ENCODE measurements at places on chromosomes 12 and 14. TPM values are rescaled to one million over a fixed set of nuclear protein-coding genes. Genes with fewer than 3 reads are reported as not detected.

ACOT2 gene
- total RNA-seq: 23.6 TPM

DNA sequence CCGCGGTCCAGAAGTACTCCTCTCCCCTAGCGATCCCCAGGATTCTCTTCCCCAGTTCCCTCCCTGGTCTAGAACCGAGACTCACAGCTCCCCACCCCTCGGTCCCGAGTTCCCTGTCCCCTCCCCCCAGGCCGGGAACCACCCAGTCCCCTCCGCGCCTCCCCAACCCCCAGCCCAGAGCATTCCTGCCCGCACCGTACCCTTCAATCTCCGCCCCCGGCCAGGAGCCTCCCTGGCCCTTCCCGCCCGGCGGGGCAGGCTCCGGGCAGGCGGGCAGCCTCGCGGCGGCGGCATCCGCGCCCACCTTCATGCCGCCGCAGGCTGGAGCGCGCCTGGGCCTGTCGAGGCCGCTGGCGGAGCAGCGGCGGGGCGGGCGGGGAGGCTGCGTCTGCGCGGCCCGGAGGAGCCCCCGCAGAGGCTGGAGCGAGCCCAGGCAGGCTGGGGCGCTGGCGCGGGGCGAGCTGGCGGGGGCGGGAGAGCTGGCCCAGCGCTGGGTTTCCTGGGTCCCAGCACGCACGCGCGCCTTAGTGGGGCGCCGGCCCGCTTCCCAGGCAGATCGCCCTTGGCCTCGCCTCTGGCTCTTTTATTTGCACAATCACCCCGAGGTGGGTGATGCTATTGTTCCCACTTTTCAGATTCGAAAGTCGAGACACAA lies 22.2 kb upstream of the GPR132 start:
- H3K4me1 ChIP-seq: peaks cover 25% of the 10 kb centered on the region
- peak; percentile 31 for DNase-seq
- H3K4me3 ChIP-seq: no peak overlapping the region
- H3K27ac ChIP-seq: no peak overlapping the region

DNA sequence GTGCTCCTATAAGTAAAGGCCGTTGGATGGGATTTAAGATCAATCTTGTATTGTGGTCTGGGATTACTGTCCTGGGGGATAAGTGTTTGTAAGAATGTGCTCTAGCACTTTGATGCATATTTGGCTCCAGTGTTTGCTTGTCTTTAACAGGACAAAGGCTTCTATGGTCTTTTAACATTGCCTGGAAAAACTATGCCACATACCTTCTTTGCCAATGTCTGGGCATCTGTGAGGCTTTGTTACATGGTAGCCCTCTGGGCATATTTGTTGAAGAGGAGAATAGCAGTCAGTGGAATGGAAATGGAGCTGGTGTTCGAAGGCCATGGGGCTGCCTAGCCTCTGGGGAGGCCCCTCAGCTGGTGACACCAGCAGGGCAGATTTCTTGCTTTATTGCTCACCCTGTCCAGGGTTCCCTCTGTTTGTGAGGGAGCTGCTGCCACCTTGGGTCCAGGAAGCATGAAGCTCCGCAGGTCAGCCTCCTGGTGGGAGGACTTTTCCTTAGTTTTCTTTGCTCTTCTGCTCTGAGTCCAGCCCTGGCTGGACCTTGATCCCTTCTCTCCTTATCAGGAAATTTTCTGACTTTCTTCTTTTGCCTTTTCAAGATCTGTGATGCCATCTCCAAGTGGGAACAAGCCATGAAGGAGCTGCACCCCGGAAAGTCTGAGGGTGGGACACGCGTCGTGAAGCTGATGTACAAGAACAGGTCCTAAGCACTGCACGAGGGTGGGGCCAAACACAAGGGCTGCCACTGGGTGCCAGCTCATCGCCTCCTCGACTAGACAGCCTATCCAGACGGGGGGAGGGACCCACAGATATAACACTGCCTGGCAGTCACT lies 19.5 kb downstream of the PIGH start:
- H3K27ac ChIP-seq: no peak overlapping the region
- no peaks in the 10 kb centered on the region for H3K4me1 ChIP-seq
- no peak for DNase-seq

GRCh38 chr12:16076970-16077522 lies 165.9 kb downstream of the DERA start:
- H3K27me3 ChIP-seq: no peaks in the 10 kb centered on the region
- no peak overlapping the region for H3K27ac ChIP-seq
- H3K36me3 ChIP-seq: no peaks in the 10 kb centered on the region
- H3K4me3 ChIP-seq: no peak overlapping the region
- DNase-seq: no peak

SMCO3 gene
- 1.3 TPM for total RNA-seq

DNA sequence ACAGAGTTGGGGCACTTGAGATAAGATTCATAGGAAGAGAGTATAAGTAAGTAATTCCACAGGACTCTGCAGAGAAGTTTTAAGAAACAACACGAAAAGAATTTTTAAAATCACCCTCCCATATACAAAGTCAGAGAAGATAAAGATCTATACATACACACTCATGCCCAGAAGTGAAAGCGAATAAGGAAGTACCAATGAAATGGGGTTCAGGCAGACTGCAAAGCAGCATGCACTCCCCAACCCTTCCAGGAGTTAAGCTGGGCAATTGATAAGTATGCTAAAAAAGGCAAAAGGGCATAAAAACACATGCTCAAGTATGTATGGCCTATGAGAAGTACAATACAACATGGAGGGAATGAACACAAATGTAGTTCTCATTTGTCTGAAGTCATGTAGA lies 246.2 kb upstream of the GRIP1 start:
- no peak overlapping the region for H3K27ac ChIP-seq
- no peaks in the 10 kb centered on the region for H3K27me3 ChIP-seq
- DNase-seq: no peak
- H3K4me1 ChIP-seq: no peaks in the 10 kb centered on the region
- H3K36me3 ChIP-seq: no peaks in the 10 kb centered on the region

DNA sequence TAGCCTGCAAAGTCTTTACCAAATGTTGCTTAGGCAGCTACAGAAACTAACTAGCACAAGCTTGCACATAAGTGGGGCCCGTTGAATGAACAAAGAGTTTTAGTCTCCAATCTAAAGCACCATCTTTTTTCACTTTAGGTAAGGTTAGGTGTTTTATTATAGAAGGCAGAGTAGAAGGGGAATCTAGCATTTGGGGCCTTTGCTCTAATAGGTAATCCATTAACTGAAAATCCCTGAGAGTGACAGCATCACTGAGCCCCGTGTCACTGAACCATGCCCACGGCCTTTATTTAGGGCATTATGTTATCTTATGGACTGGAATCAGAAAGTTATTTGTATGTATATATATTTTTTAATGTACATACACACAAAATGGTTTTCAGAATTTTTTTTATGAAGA lies 25.1 kb downstream of the CPNE8 start:
- no peaks in the 10 kb centered on the region for H3K36me3 ChIP-seq
- H3K4me3 ChIP-seq: no peak overlapping the region
- H3K4me1 ChIP-seq: no peaks in the 10 kb centered on the region
- DNase-seq: no peak

DNA sequence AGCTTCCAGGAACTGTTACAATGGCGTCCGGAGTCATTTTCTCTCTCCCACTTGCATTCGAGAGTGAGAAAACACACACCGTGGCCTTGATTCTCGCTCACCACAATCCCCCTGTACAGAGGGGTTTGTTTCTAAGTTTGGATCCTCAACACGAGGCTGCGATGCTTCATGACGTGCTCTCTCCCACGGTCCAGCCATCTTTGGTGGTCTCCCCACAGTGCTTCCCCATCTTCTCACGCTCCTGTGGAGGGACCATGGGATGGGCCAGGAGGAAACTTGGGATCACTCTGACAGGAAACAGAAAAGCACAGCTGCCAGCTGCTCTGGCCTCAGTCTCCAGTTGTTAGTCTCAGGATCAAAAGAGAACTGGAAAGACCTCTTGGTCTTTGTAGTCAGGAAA lies 28.1 kb downstream of the OR10P1 start:
- no peak overlapping the region for H3K27ac ChIP-seq
- H3K4me3 ChIP-seq: no peak overlapping the region
- no peaks in the 10 kb centered on the region for H3K36me3 ChIP-seq
- H3K4me1 ChIP-seq: no peaks in the 10 kb centered on the region
- no peak for DNase-seq
- H3K27me3 ChIP-seq: no peaks in the 10 kb centered on the region

PSMB5 gene
- 107 TPM for total RNA-seq

Data from lung (tissue), 17 donors.